ENCODE measurements at places on chromosomes 16 and 17. TPM values are rescaled to one million over a fixed set of nuclear protein-coding genes. Genes with fewer than 3 reads are reported as not detected.

Gene IL21R
- total RNA-seq, result 0.39 TPM

Gene NPIPA2
- not detected for total RNA-seq

Gene NFE2L1
- total RNA-seq, result 59.0 TPM

Gene HS3ST4
- 0.10 TPM for total RNA-seq

Gene KRTAP2-3
- 0.30 TPM for total RNA-seq

Gene USP6
- total RNA-seq, result 0.20 TPM

Gene CACNG1
- total RNA-seq, result 5.4 TPM

Gene CD300LB
- 0.59 TPM for total RNA-seq

Gene PRR11
- 4.0 TPM for total RNA-seq

Gene C17orf50
- not detected for total RNA-seq

Gene OR1D5
- total RNA-seq, result not detected

Gene HSD11B2
- 7.5 TPM for total RNA-seq

Gene ZDHHC1
- 7.0 TPM for total RNA-seq

Gene CCDC40
- total RNA-seq, result 3.3 TPM

Gene DNAAF8
- 0.59 TPM for total RNA-seq

Gene PPP1R27
- 10.0 TPM for total RNA-seq

Gene TBC1D3K
- not detected for total RNA-seq

Gene GP2
- not detected for total RNA-seq

Gene KRT24
- not detected for total RNA-seq

Gene ICAM2
- total RNA-seq, result 18.6 TPM

Gene MAFG
- total RNA-seq, result 8.1 TPM

Gene RHBDL3
- 1.6 TPM for total RNA-seq

Gene COX6A2
- total RNA-seq, result 16.3 TPM

Gene ALOXE3
- 3.2 TPM for total RNA-seq

Gene VEZF1
- 31.2 TPM for total RNA-seq

Gene CCDC154
- 0.49 TPM for total RNA-seq

Gene ESRP2
- 22.9 TPM for total RNA-seq

Gene SLC16A13
- 0.69 TPM for total RNA-seq

Gene CDK5RAP3
- total RNA-seq, result 126 TPM

Gene ZSCAN10
- not detected for total RNA-seq

Gene SLFN5
- total RNA-seq, result 6.7 TPM

Gene RAI1
- 11.4 TPM for total RNA-seq

Gene CSH2
- total RNA-seq, result not detected

Gene CHST4
- not detected for total RNA-seq

Gene RHOT1
- total RNA-seq, result 66.4 TPM

Gene TTYH2
- 16.5 TPM for total RNA-seq

Gene CDH13
- 28.9 TPM for total RNA-seq

Gene KRTAP3-1
- total RNA-seq, result 5.3 TPM

Gene GPR142
- total RNA-seq, result not detected

Gene NHLRC4
- 0.59 TPM for total RNA-seq

Gene TMEM235
- not detected for total RNA-seq

Gene MYOCD
- total RNA-seq, result 1.9 TPM

Gene CFAP97D1
- not detected for total RNA-seq

Gene SCIMP
- total RNA-seq, result 0.99 TPM

Gene AIPL1
- 0.10 TPM for total RNA-seq

Gene KRT36
- total RNA-seq, result 1.9 TPM

Gene TOM1L1
- total RNA-seq, result 24.9 TPM

Gene CCL4
- total RNA-seq, result 7.1 TPM
